ENCODE measurements at places on chromosomes 1 and 21.

GRCh38 chr1:227740401-227740960 is 5.2 kb downstream of the SNAP47 start:
- no peak for DNase-seq

GRCh38 chr1:33259879-33260278 is 3.6 kb downstream of the ZNF362 start:
- no peak for DNase-seq

- DNase-seq, result no peak
Observed at GRCh38 chr1:65388908-65389695, 31.4 kb upstream of the LEPR start.

DNA sequence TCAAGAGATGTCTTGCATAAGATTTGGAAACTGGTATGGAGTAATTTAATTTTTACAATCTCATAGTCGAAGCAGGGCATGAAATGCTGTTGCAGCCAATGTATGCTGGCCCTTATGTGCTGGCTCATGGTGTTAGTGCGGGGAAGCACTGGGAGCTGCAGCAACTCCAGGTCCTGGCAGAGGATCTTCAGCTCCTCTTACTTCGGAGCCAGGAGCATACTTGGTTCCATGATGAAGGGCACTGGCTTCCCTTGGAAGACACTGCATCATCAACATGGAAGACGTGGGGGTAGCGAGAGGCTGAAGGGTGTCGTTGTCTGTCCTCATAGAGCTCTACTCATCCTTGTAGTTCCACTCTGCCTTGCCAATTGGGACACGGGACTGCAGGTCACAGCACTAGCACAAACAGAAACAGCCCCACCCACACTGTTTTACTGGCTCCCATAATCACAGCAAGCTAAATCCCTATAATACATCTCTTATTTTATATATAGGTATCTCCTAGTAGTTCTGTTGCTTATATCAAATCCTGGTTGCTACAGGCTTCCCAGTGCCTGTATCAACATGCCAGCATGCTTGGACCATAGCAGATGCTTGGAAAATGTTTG is 22.4 kb downstream of the PLA2G2D start:
- no peak for DNase-seq

DNA sequence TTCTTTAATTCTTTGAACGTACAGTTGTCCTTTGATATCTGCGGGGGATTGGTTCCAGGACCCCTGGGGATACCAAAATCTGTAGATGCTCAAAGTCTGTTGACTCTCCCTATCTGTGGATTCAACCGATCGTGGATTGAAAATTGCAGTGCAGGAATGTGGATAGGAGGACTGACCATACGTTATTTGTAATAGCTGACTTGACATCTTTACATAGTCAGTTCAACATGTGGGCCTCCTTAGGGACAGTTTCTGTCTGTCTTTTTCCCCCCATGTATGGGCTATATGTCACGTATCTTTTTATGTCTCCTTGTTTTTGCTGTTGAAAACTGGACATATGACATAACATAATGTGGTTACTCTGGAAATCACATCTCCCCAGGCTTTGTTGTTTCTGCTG is 204.9 kb downstream of the DYRK1A start:
- DNase-seq, result no peak

DNA sequence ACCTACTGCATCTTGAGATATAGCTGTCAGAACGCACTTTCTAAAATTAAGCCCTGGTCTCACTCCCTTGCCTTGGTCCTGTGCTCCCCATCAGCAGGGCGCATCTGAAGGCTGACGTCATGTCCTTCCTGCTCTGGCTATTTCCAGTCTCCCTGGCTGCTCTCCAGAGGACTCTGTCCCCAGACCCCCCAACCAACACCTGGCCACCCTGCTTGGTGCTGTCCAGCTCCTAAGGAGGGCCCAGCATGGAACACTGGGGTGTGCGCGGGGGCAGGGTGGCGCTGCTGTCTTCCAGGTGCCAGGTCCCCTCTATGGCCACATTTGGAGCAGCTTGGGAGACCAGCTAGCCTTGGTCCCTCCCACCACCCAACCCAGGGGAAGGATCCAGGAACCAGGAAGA is 8.3 kb downstream of the TNNT2 start:
- DNase-seq, result no peak

GRCh38 chr1:186194107-186194756 is 180.8 kb downstream of the TPR start:
- DNase-seq, result no peak
